Right forelimb (tissue), 1 donor: ENCODE measurements at places on chromosomes 6 and 20.

DNA sequence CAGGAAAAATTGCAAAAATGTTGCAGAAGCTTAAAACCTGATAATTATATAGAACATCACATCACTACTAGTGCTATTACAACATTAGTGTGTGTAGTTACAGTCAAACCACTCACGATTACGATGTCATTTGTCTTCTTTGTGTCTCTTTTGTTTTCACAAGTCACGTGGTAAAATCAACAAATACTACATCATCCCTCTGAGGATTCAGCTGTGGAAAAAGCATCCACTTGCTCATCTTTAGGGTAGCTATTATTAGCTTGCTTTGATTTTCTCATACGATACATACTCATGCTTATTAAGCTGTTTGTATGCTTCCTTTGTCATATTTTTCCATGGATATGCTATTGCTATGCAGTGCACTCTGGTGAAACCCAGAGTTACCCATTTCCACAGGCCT is 22.2 kb upstream of the ATXN1 start:
- no peak for DNase-seq

DNA sequence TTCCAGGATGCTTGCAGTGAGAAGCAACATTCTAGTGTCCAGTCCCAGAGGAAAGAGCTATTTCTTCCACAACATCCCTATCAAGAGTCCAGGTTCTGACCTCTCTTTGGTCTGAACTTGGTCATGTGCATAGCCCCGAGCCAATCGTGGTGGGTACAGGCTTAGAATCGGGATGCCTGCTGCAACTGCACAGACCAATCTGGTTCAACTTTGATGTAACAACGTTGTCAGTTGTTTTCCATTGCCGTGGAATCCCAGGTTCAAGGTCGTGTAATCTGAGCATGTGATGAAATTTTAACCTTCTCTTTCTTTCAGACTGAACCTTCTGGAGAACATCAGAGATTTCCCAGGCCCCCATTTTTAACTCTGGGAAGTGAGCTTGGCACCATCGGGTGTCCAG is 130.5 kb downstream of the ANKRD60 start:
- DNase-seq: no peak

DNA sequence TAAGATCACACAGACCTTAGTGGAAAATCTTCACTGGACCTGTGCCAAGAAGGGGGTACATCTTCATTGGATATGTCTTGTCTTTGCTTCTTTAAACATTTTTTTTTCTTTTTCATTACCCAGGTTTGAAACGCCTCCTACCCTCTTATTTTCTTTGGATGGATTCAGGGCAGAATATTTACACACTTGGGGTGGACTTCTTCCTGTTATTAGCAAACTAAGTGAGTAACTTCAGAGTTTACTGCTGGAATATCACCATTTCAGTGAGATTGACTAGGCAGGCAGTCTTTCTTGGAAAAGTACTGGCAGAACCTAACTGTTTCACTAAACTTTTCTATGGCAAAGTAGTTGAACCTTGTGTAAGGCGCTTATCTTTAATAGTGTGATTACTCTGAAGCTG is 47.0 kb downstream of the ENPP1 start:
- DNase-seq: no peak

GRCh38 chr6:23307516-23307915 is 738.1 kb downstream of the HDGFL1 start:
- no peak for DNase-seq

DNA sequence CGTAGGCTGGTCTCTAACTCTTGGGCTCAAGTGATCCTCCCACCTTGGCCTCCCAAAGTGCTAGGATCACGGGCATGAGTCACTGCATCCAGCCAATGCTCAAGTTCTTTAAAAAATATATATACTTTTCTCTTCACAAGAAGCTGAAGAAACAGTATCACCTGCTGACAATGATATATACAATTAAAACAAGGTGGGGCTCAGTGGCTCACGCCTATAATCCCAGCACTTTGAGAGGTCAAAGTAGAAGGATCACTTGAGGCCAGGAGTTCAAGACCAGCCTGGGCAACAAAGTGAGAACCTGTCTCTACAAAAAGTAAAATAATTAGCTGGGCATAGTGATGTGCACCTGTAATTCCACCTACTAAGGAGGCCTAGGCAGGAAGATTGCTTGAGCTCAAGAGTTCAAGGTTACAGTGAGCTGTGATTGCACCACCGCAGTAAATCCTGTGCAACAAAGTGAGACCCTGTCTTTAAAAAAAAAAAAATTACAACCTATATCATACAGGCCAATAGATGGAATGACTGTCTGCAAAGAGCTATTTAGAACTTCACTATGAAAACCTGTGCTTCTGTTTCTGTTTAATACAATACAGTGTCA is 36.4 kb downstream of the MBOAT1 start:
- no peak for DNase-seq

DNA sequence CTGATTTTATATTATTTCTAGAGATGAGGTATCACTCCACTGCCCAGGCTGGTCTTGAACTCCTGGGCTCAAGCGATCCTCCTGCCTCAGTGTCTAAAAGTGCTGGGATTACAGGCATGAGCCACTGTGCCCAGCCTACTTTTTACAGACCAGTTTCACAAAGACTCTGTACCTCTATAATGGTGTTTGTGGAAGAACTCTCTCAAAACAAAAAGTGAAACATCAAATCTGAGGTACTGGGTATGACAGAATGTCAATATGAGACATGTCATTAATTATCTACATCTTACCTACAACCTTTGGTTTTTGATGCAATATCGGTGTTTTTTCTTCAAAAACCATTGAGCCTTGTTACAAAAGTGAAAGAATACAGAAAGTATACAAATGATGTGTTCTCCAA is 49.4 kb upstream of the MCM9 start:
- DNase-seq: no peak

DNA sequence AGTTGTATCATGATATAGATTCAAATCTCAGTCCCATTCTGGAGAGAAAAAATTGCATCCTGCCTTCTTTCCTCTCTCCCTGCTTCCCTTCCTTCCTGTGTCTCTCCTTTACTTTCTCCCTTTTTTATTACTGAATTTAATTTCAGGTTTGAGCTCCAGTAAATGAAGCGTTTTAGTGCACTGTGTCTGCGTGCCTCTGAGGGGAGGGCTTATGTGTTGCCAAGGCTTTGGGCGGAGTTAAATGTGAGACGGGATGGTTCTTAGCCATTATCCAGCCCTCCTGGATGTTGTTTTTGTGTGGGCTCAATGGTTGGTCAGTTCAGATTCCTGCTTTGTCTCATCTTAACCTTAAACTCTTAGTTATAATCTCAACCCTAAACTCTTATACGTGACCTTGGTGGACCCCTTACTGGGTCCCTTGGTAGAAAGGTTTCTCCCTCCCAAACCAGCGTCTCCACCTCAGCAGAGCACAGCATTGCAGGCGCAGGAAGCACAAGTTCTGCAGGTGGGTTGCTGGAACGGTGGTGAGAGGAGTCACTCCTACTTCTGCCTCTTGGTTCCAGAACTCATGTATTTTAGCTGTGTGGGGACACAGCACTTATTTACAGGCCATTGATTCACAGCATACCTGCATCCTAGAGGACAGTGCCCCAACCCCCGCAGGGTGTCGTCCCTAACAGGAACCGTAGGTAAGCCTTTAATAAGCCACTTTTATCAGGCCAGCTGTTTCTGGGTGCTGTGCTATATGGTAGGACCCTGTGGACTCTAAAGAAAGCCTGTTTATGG is 68.5 kb downstream of the DNAH8 start:
- no peak for DNase-seq

DNA sequence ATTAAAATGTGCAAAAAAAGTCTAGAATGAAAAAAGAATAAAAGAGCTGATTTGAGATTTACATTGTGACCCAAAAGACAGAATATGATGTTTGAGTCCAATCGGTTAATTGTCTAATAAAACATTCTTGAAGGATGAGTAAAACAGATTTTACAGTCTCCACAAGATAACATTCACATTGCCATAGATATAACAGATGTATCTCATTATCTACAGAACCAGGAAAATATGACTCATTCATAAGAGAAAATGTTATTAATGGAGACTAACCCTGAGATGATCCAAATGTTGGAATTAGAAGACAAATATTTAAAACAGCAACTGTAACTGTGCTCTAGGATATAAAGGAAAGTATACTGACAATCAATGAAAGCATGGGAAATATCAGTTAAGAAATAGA is 141.7 kb downstream of the RFX6 start:
- DNase-seq: no peak

DNA sequence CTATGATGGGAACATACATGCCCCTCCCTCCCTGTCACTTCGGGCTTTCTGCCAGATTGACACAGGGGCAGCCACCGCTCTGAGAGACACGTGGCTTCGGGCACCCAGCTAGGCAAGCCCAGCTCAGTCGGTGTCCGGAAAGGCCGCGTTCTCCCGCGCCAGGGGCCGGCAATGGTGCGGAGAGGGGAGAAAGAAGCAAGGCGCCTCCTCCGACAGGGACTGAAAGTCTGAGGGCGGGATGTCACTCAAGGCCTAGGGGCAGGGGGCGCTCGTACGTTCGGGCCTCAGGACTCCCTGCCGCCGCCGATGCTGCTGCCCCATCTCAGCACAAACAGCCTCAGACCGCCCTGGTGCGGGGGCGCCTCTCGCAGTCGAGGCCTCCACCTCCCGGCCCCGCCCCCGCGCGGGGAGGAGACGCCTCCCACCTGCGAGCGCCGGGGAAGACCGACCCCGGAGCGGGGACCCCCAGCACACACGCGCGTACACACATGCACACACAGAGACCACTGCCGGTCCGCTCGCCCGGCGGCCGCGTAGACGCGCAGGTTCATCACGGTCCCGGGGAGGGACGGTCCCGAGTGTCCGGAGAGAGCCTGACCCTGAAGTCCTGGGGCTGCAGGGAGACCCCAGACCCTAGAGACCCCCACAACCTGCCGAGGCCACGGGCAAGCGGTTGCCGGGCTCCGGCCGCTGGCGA is 1.9 kb downstream of the GRM4 start:
- DNase-seq: no peak

GRCh38 chr6:129490521-129491255 is 219.3 kb downstream of the ARHGAP18 start:
- no peak for DNase-seq

- DNase-seq: no peak
Observed at GRCh38 chr20:18225632-18226031, 62.7 kb upstream of the ZNF133 start.

DNA sequence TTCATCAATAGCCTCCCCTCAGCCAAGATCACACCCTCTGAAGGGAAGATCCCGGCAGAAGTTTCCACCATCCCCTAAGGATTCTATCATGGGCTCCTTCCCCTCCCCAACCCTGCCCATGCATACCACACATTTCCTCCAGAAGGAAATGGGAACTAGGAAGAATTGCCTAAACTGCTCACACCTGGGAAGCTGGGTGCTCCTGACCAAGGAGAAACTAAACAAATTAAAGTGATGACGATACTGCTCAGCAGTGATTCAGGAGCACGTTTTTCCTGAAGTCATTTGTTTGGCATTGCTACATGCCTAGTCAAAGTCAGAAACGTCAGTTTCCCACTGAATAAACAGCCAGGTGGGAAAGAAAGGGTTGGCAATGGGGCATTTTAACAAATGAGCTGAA is 136.1 kb upstream of the CDYL start:
- no peak for DNase-seq

DNA sequence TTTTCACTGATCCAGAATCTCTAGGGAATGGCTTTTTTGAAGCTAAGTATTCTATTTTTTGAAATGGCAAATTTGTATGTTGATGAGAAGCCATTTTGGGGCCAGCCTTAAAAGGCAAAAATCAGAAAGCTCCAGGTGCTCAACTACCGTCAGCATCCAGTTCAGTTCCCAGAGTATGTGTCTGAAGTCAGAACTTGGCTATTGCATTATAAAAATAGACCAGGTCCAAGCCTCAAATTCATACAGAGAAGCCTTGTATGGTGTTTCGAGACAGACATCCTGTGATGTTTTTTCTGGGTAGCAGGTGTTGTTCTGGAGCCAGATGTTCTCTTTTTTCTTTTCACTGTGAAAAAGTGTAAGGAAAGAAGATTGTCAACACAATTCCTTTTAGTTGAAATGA is 68.2 kb downstream of the CCN2 start:
- DNase-seq: no peak

GRCh38 chr20:38771621-38772020 is 23.4 kb downstream of the ACTR5 start:
- DNase-seq: no peak

DNA sequence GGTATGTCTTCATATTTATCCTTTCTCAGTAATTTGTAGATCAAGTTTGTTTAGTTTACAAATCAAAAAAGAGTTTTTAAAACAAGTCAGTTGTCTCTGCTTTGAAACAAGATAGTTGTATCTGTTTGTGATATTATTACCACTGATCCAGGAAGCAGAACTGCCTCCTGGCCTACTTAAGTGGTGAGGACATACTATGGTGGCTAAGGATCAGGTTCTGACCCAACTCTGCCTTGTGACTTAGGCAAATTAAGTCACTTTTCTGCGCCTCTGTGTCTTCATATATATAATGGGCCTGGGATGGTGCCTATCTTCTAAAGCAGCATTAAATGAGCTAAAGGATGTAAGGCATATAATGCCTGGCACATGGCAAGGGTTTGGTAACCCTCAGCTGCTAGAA is 8.7 kb downstream of the ANKS1A start:
- no peak for DNase-seq

- no peak for DNase-seq
Observed at GRCh38 chr6:157998707-157999167, 17.1 kb downstream of the SYNJ2 start.

GRCh38 chr20:41664584-41664983 is 46.4 kb upstream of the CHD6 start:
- no peak for DNase-seq

- DNase-seq: no peak
Observed at GRCh38 chr6:154868143-154868594, 126.9 kb upstream of the TIAM2 start.

- DNase-seq: no peak
Observed at GRCh38 chr20:59925359-59925758, 8.1 kb downstream of the SYCP2 start.

DNA sequence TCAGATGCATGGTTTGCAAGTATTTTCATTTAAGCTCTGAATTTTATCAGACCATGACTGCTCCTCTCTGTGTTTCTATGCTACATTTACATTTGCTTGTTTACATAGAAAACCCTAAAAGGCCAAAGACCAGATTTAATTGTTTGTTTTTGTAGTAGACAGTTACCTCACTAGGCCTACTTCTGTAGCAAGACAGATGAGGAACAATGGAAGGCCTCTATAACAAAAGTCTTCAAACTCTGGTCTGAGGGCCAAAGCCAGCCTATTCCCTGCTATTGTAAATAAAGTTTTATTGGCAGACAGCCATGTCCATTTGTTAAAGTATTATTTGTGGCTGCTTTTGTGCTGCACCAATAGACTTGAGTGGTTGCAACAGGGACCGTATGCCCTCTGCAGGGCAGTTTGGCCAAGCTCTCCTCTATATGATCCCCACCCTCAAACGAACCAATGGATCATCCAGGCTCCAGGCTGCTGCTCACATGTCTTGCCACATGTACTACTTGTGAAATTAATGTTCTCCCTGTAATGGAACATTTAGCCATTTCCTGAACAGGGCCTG is 182.0 kb downstream of the DOK5 start:
- DNase-seq: no peak

GRCh38 chr6:5763407-5763806 is 243.3 kb downstream of the NRN1 start:
- no peak for DNase-seq
